Uterus (tissue), 4 donors: ENCODE measurements at places on chromosomes 1 and 21.

- H3K4me3 ChIP-seq = no peak overlapping the region
- DNase-seq = no peak
- H3K36me3 ChIP-seq = no peaks in the 10 kb centered on the region
Measured at GRCh38 chr1:47593013-47593568, 155.2 kb downstream of the FOXD2 start.

GRCh38 chr1:212791261-212791675, 309 bp downstream of the NSL1 start:
- H3K27ac ChIP-seq = peak overlapping the region; percentile 89
- peaks cover 16% of the 10 kb centered on the region for H3K4me1 ChIP-seq
- H3K36me3 ChIP-seq = no peaks in the 10 kb centered on the region
- no peaks in the 10 kb centered on the region for H3K27me3 ChIP-seq
- DNase-seq = no peak
- peak overlapping the region; percentile 83 for H3K4me3 ChIP-seq

DNA sequence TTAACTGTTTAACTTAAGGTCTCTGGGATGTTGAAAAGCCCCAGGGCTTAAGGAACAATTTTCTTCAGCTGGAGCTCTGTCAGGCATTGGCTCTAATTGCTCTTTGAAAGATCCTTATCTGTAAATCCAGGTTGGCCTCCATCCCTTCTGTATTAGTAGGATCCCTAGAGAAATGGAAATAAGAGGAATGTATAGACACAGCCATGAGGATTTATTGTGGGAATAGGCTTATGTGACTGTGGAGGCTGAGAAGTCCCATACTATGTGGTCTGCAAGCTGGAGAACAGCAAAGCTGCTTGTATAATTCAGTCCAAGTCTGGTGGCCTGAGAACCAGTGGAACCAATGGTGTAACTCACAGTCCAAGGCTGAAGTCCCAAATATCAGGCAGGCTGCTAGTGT, 47.6 kb upstream of the VAV3 start:
- no peak overlapping the region for H3K4me3 ChIP-seq
- no peaks in the 10 kb centered on the region for H3K27me3 ChIP-seq
- no peak for DNase-seq
- no peaks in the 10 kb centered on the region for H3K36me3 ChIP-seq
- H3K4me1 ChIP-seq = no peaks in the 10 kb centered on the region
- H3K27ac ChIP-seq = no peak overlapping the region

DNA sequence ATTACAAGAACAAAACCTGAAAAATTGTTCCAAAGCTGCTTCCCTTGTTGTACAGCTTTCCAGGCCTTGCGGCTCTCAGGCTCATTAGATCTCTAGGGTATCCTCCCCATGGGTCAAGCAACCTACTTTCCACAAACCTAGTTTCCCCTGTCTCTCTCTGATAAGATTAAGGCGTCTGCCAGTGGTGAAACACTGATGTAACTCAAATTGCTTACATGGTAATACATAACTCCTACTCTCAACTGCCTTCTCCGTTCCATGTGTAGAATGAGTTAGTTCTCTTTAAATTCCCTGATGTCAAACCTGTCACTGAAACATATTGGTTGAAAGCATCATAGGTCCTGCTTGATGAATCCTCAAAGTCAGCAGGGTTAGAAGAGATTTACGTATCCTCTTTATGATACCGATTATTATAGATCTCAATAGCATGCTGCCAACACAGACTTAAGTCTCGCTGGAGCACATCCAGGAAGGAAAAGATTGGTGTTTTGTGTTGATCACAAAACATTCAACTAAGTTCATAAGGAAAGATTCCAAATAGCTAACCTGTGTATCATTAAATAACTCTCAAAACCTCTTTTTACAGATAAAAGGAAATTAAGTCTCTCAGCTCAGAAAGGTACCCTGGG, 10.6 kb downstream of the PPP1R15B start:
- H3K36me3 ChIP-seq = no peaks in the 10 kb centered on the region
- DNase-seq = no peak
- no peak overlapping the region for H3K4me3 ChIP-seq

GRCh38 chr1:210482945-210483617, 154.4 kb downstream of the HHAT start:
- no peak overlapping the region for H3K4me3 ChIP-seq
- H3K36me3 ChIP-seq = no peaks in the 10 kb centered on the region
- no peak for DNase-seq
- H3K4me1 ChIP-seq = no peaks in the 10 kb centered on the region
- no peak overlapping the region for H3K27ac ChIP-seq
- no peaks in the 10 kb centered on the region for H3K27me3 ChIP-seq

GRCh38 chr1:226202246-226202645, 15.7 kb upstream of the ACBD3 start:
- H3K27me3 ChIP-seq = peaks cover 4% of the 10 kb centered on the region
- no peaks in the 10 kb centered on the region for H3K4me1 ChIP-seq
- no peaks in the 10 kb centered on the region for H3K36me3 ChIP-seq
- no peak for DNase-seq
- H3K4me3 ChIP-seq = no peak overlapping the region
- H3K27ac ChIP-seq = no peak overlapping the region

- no peaks in the 10 kb centered on the region for H3K27me3 ChIP-seq
- no peaks in the 10 kb centered on the region for H3K4me1 ChIP-seq
- H3K27ac ChIP-seq = no peak overlapping the region
- no peak overlapping the region for H3K4me3 ChIP-seq
- H3K36me3 ChIP-seq = no peaks in the 10 kb centered on the region
Measured at GRCh38 chr1:5389101-5389885, 602.9 kb downstream of the NPHP4 start.

DNA sequence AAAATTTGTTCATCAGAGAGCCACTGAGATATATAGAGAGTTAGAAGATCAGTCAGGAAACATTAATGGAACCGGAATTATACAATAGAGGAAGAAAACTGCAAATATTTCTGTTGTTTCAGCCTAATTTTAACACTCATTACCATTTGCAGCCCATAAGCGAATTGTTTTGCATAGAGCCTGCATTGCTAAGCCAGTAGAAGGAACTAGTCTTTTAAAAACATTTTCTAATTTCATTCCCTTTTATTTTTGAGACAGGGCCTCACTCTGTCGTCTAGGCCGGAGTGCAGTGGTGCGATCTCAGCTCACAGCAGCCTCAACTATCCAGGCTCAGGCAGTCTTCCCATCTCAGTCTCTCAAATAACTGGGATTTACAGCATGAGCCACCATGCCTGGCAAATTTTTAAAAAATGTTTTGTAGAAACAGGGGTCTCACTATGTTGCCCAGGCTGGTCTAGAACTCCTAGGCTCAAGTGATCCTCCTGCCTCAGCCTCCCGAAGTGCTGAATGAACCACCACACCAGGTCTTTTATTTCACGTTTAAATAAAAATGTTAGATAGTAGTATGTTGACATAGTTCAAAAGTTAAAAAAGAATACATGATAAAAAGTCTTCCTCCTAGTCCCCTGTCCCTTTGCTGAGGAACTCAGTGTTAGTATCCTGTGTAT, 25.3 kb downstream of the MPZL1 start:
- H3K27me3 ChIP-seq = no peaks in the 10 kb centered on the region
- no peak overlapping the region for H3K4me3 ChIP-seq
- H3K36me3 ChIP-seq = no peaks in the 10 kb centered on the region
- DNase-seq = no peak
- no peaks in the 10 kb centered on the region for H3K4me1 ChIP-seq

- H3K27me3 ChIP-seq = no peaks in the 10 kb centered on the region
- no peak overlapping the region for H3K4me3 ChIP-seq
- no peak overlapping the region for H3K27ac ChIP-seq
- DNase-seq = no peak
Measured at GRCh38 chr1:197312163-197312562, 44.1 kb downstream of the CRB1 start.

GRCh38 chr1:188822248-188822647, 1655.4 kb downstream of the BRINP3 start:
- no peak overlapping the region for H3K27ac ChIP-seq
- no peak for DNase-seq
- peaks cover 8% of the 10 kb centered on the region for H3K27me3 ChIP-seq
- no peak overlapping the region for H3K4me3 ChIP-seq
- H3K36me3 ChIP-seq = no peaks in the 10 kb centered on the region
- H3K4me1 ChIP-seq = no peaks in the 10 kb centered on the region

DNA sequence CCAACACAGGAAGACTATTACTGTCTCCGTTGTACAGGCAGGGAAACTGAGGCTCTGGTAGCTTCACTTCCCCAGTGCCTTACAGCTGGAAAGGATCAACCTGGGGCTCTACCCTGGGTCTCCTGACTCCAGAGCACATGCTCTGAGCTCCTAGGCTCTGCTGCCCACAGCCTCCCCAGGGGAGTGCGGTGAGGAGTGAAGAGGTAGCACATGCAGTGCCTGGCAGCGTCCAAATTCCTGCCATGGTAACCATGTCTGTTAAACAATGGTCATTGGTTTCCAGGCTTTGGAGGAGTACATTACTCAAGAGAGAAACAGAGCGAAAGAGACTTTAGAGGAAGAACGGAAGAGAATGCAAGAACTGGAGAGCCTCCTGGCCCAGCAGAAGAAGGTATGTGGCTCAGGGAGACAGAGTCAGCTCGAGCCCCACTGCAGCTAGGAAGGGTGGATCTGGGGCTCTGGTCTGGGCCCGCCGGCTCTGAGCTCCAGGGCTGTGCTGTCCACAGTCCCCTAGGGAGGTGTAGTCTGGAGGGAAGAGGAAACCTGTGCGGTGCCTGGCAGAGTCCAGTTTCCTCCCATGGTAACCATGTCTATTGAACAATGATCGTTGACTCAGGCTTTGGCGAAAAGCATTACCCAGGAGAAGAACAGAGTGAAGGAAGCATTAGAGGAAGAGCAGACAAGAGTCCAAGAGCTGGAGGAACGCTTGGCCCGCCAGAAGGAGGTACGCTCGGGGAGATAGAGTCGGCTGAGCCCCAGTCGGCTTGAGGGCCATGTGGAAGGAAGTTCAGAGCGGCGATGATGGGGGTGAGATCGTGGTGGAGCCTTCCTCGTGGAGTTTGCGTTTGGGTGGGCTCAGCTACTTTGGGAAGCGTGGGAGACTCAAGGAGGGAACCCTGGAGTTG, 64.6 kb upstream of the EFHD2 start:
- no peak for DNase-seq
- H3K27ac ChIP-seq = peak overlapping the region; percentile 38
- H3K4me3 ChIP-seq = no peak overlapping the region
- H3K4me1 ChIP-seq = no peaks in the 10 kb centered on the region
- no peaks in the 10 kb centered on the region for H3K36me3 ChIP-seq
- no peaks in the 10 kb centered on the region for H3K27me3 ChIP-seq

- H3K36me3 ChIP-seq = no peaks in the 10 kb centered on the region
- DNase-seq = no peak
- no peaks in the 10 kb centered on the region for H3K4me1 ChIP-seq
- no peak overlapping the region for H3K4me3 ChIP-seq
Measured at GRCh38 chr1:111801071-111801850, 45.6 kb downstream of the DDX20 start.

- H3K4me1 ChIP-seq = peaks cover 10% of the 10 kb centered on the region
- H3K27me3 ChIP-seq = no peaks in the 10 kb centered on the region
- DNase-seq = no peak
- H3K36me3 ChIP-seq = no peaks in the 10 kb centered on the region
Measured at GRCh38 chr1:46302641-46303037, 777 bp downstream of the LRRC41 start.

GRCh38 chr1:15961492-15961891, 14.4 kb downstream of the ZBTB17 start:
- H3K4me1 ChIP-seq = peaks cover 14% of the 10 kb centered on the region
- H3K27me3 ChIP-seq = no peaks in the 10 kb centered on the region
- H3K27ac ChIP-seq = no peak overlapping the region

DNA sequence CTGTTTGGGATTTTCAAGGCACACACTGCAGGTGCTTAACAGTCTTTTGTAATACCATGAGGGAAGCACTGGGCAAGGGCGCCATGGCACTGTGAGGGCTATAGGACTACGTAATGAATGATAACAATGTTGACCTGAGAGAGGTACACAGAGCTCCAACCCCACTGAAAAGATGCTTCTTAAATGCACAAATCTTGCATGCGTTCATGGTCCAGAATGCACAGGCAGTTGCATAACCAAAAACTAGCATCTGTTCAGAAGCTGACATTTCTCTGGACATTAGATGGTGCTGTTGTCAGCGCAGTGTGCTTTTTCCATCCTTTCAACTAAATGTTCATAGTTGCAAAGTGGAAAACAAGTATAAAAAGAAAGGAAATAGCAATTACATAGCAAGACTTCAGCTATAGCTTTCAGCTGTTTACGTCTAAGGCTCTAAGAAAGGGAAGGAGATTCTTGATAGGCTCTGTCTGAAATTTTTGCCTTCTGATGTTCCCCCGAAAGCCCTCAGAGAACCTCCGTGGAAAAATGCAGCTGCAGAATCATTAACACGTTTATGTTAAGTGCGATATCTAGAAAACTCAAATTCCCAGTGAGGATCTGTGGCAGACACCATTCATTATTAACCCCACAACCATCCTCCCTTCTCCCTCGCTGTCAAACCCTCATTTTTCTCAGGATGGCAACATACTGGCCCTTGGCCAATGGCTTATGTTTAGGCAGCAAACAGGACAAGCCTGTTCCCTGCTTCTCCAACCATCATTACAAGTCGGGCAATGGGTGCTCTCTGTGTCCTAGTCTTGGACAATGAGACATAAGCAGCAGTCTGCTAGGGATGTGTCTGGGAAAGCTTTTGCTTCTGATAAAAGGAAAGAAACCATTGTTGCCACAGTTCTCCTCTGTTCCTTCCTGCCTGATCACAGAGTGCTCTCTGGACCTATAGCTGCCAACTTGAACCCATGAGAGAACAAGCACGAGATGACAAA, 8.2 kb upstream of the TARBP1 start:
- peak overlapping the region; percentile 61 for H3K27ac ChIP-seq
- no peak for DNase-seq
- H3K4me3 ChIP-seq = no peak overlapping the region
- no peaks in the 10 kb centered on the region for H3K36me3 ChIP-seq
- no peaks in the 10 kb centered on the region for H3K4me1 ChIP-seq

DNA sequence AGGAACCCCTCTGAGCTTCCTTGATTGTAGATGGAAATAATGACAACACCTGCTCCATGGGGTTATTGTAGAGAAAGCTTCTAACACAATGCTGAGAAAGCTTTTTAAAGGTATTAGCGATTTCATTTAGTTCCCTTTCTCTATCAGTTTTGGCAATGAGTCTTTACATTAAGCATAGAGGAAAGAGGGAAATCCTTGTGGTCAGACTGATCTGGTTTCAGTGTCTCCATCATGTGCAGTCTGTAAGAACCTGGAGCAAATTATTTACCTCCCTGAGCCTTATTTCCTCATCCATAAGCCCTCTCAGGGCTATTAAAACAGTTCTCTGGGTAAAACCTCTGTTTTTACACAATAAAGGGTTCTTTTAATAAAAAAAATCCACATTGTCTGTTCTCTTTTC, 87.5 kb downstream of the FGGY start:
- no peaks in the 10 kb centered on the region for H3K27me3 ChIP-seq
- no peak overlapping the region for H3K27ac ChIP-seq
- H3K4me1 ChIP-seq = no peaks in the 10 kb centered on the region
- DNase-seq = no peak
- H3K36me3 ChIP-seq = no peaks in the 10 kb centered on the region

DNA sequence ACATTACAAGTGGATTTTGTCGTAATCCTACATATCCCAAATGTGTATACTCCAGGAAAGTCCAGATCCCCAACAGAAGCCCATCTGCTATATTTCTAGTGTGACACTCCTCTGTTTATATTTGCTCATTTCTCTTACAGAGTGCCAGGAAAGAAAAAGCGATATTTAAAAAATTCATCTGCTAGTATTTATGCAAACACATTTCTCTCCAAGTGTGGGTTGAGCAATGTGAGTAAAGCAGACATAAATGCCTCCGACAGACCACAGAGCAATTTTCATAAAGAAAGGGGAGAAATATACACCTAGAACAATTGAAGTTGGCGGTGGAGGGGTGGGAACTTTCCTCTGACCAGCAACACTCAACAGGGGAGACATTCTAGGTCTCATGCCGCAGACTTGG, 22.2 kb upstream of the RAP1A start:
- no peak overlapping the region for H3K4me3 ChIP-seq
- H3K27me3 ChIP-seq = no peaks in the 10 kb centered on the region
- DNase-seq = no peak
- peaks cover 5% of the 10 kb centered on the region for H3K4me1 ChIP-seq
- H3K27ac ChIP-seq = no peak overlapping the region
